ENCODE measurements at places on chromosomes 11 and 22.

DNA sequence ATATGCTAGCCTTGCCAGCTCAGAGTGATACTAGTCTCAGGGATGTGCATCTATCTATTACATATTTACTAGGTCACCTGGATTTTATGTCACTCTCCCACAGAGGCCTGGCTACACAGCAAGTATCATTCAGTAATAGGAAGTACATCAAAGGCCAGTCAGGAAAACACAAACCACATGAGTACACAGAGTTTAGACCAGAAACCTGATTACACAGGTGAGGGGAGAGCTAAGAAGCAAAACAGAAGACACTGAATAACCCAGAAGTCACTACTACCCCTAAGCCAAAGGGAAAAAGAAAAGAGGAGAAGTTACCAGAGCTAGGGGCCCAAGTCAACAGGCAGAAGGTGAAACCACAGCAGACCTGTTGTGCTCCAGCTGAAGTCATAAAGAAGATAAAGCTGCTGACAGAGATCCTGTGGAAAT, 13.3 kb downstream of the LPXN start:
- DNase-seq = no peak

DNA sequence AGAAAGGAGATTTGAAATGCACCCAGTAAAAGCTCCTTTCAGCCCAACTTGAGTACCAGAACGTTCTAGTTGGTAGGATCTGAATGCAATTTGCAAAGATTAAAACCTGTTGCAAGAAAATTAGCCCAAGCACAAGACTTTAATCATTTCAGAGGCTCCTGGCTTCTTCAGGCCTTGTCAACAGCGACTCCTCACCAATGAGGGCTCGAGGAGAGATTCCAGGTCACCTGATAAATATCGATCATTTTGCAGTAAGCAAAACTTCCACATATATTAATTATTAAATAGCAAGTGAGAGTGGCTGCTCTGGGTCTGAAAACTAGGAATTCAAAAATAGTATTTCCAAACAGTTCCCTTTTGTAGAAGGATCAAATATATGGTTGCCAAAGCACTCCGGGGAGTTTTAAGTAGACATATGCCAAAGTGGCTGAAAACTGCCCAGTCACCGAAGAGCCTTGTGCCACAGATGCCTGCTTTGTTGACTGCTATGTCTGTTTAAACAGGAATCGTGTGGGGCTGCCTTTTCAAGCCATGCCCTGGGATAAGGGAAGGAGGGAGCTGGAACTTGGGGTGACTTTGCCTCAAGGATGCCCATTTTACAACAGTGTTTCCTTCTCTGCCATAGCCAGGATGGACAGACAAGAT, 64.0 kb downstream of the CSNK2A3 start:
- DNase-seq = no peak

DNA sequence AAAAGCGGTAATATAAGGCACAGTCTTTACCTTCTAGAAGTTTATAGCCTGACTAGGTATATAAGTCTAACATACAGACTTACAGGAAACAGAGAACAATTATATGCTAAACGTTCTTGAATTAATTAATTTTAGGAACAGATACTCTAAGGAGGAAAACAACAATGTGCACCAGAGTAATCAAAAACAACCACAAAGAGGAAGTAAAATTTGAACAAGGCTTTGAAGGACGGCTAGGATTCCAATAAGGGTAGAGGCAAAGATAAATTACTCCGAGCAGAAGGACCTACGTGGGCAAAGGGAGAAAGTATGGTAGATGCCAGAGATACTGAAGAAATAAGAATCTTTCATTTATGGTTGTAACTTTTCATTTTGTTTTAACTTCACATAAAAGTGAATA, 54.4 kb downstream of the ENTHD1 start:
- no peak for DNase-seq

DNA sequence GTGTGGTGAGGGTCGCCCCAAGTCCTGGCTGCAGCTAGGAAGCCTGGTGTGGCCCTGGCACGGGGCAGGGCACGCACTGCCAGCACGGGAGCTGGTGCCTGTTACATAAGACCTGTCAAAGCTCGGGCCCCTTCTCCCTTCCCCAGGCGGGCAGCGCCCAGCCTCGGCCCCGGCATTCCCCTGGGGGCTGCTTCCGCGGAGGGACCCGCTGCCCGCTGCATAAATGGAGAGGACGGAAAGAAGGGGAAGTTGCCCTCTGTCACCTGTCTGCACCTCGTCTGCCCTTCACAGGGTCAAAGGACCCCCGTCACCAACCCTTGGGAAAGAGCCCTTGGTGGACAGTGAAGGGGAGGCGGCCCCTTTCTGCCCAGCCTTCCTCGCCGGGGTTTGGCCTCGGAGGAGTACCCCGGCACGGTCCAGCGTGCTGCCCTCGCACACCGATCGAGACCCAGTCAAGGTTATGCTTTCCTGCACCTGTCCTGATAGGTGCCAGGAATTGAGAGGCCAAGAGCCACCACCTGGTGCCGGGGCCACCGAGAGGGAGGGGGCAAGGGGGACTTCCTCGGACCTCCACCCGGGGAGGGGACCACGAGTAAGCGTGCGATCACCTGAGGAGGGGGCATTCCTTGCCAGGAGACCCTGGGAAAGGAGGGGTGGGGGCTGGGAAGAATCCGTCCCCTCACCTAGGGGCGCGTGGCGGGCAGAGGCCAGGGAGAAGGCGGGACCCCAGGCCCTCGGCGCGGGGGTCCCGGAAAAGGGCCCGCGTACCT, 16.8 kb upstream of the MFRP start:
- no peak for DNase-seq

- no peak for DNase-seq
These were observed 26.4 kb downstream of the LRFN4 start for GRCh38 chr11:66883016-66883965.

- DNase-seq = no peak
These were observed 8.9 kb downstream of the PGAP2 start for GRCh38 chr11:3817181-3817800.

DNA sequence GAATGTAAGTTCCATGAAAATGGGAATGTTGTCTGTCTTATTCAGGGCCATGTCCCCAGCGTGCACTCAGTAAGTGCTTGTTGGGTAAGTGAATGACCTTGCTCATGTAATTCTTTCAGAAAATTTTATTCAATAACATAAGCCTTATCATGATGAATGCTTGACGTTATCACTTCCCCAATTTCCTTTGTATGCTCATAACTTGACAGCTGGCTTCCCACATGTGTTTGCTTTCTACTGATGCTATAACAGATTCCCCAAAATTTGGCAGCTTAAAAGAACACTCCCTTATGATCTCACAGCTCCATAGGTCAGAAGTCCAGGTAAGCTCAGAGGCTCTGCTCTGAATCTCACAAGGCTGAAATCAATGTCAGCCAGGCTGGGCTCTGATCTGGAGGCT, 155.8 kb upstream of the POU2AF2 start:
- DNase-seq = no peak

GRCh38 chr22:44330188-44330743, 17.5 kb upstream of the SHISAL1 start:
- DNase-seq = no peak

- DNase-seq = no peak
These were observed 6.7 kb downstream of the HSD17B12 start for GRCh38 chr11:43687120-43687791.

GRCh38 chr11:3959903-3960265, 104.4 kb downstream of the STIM1 start:
- no peak for DNase-seq

DNA sequence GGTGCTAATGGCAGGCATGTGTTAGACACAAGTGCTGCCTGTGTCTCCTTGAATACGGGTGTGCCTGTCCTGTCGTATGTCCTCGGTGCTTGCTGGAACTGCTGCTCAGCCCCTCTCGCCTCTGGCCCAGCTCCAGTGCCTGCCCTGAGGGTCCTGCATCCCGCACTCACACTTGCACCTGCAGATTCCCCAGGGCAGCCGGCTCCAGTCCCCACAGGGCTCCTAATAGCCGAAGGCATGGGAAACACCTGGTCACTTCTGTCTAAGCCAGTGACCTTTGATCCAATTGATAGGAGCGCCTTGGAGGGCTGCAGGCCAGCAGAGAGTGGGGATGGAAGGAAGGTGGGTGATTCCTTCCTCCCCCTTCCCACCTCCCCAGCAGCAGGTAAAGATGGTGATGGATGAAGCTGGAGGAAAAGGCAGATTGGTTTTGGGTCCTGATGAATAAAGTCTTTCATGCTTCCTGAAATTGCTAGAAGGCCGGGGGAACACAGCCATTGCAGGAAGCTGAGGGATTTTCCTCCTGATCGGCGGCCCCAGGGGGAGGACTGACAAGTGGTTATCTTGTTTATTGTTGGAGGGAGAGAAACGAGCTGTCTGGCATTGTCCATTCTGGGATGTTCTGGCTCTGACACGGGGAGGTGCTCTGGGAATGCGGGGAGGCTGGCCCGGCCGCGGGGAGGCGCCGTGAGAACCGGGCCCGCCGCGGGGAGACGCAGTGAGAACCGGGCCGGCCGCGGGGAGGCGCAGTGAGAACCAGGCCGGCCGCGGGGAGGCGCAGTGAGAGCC, 110.9 kb upstream of the B3GAT1 start:
- no peak for DNase-seq

DNA sequence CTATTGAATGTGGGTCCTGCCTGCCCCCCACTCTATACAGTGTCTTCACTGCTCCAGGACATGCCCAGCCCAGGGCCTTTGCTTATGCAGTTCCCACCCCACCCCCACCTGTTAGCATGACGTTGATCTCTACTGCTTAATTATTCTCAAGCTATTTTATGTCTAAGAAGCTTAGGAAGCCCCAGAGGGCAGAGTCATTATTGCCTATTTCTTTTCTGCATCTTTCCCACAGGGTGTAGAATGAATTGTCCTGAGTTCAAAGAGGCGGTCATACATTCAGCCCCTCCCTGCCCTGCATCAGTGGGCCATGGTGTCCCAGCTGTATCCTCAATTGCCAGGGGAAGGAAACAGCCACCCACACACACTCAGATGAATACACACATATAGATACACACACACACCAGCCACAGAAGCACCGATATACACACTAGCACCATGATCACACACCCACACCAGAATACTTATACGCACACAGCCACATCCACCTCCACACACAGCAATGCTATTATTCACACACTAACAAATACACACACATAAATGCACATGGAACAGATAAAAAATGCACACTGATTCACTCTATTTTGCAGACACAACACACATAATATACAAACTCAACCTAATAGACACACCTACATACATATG, 1.5 kb downstream of the PDE2A start:
- no peak for DNase-seq

- DNase-seq = no peak
These were observed 70.2 kb upstream of the PPARA start for GRCh38 chr22:46079861-46080821.

GRCh38 chr22:29268511-29269229, 602 bp downstream of the EWSR1 start:
- no peak for DNase-seq

DNA sequence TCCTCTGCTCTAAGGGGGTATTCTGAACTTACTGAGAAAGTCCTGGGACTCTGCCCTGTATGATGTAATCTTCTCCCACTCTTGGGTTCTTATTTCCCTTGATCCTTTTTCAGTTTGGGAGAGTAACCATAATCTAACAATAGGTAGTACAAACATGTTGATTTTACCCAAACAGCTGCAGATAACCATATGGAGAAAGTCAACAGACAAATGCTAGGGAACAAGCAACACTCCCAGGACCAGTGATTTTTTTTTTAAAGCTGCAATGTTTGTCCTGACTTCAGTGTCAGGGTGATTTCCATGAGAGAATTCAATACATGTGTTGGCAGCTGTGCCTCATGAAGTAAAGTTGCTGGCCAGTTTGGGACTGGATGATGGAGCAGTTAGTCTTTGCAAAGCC, 156.5 kb downstream of the FCHSD2 start:
- no peak for DNase-seq

- no peak for DNase-seq
These were observed 20.0 kb downstream of the CALCB start for GRCh38 chr11:15093432-15093831.

- DNase-seq = no peak
These were observed 61.9 kb downstream of the SMCO4 start for GRCh38 chr11:93481279-93481678.

Measured in cortex of kidney (tissue), 1 donor.